ENCODE measurements at places on chromosomes 13 and 19.

DNA sequence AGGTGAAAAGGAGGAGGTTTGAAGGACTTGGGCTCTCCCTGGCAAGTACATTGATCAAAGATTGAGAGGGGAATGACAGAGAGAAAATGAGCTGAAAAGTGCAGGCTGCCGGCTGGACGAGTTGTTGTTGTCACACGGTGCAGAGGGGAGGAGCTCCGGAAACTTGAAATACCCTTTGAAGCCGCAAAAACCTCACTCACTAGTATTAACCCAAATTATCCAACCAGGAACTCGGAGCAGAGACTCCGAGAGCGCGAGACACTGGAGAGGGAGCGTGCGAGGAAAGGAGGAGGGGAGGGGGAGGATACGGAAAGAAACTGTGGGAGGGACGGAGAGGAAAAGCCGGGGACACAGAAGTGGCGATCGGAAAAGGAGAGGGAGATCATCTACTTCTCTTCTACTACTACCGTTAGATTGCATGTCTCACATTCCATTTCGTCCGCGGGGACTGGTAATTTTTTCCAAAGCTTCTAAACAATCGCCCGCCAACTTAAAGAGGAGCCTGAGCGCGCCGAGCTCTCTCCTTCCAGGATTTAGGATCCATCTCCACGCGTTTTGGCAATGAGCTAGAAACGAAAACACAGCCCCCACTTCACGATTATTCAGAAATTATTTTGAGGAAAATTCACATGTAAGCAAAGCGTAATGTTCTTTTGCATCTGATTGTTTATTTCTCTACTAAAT, at the start of gene DACH1:
DACH1 (minus strand) TSS at position 74 of the 684 bp plus-strand sequence.
- DNase-seq: peak; percentile 23

GRCh38 chr19:9673912-9674662, 813 bp downstream of the ZNF562 start:
- no peak for DNase-seq

- peak; percentile 46 for DNase-seq
Measured at GRCh38 chr13:39052944-39053343, 14.7 kb downstream of the NHLRC3 start.

- DNase-seq: no peak
Measured at GRCh38 chr19:11063434-11063833, 25.8 kb upstream of the LDLR start.

DNA sequence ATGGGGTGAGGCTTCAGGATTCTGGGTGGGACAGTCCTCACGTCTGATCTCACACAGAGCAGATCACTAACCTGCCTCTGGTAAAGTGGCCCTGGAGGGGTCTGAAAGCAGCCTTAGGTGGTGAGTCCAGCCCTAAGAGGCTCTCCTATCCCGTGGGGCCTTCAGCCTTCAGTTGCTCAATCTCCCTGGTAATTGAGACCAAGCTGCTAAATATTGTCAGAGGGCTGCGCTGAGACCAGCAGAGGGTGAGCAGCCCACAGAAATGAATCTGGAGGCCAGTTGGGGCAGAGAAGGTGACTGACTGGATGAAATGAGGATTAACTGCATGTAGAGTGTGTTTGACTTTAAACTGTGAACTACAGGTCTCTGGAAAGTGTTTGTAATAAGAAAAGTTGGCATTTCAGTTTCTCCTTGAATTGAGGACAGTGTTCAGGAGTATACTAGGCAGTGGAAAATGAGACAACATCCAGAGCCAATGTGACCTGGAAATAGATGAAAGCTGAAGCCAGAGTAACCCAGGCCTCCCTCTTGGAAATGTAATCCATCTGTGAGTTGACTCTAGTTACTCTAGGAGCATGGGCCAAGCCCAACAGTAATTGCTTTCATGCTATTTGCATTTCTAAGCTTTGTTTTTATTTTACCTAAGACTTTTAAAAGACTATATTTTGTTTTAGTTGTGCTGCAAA, 14.3 kb upstream of the HSPH1 start:
- no peak for DNase-seq

DNA sequence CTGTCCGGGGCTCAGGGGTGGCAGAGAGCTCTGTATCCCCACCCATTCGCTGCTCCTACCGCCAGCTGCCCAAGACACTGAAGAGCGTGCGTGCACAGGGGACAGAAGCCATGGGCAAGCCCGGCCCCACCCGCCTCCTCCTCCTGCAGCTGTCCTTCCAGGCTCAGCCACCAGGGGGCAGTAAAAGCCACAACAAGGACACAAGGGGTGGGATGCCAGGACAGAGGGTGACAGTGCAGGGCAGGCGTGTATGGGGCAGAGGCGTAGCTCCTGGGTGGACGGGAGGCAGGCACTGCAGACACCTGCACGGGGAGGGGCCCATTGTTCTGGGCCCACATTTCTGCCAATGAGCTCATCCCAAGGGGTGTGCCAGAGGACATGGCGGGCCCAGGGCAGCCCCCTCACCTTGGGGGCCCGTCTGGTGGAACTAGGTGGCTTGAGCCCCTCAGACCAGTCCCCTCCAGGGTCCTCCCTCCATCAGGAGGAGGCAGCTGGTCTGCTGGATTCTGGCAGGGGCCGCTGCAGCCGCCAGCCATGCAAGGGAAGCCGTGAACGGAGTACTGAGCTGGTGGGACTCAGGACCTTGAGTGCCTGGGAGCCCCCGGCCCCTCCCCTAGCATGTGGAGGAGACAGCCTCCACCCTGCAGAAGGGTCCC, 61.2 kb downstream of the MLLT1 start:
- DNase-seq: peak; percentile 76

DNA sequence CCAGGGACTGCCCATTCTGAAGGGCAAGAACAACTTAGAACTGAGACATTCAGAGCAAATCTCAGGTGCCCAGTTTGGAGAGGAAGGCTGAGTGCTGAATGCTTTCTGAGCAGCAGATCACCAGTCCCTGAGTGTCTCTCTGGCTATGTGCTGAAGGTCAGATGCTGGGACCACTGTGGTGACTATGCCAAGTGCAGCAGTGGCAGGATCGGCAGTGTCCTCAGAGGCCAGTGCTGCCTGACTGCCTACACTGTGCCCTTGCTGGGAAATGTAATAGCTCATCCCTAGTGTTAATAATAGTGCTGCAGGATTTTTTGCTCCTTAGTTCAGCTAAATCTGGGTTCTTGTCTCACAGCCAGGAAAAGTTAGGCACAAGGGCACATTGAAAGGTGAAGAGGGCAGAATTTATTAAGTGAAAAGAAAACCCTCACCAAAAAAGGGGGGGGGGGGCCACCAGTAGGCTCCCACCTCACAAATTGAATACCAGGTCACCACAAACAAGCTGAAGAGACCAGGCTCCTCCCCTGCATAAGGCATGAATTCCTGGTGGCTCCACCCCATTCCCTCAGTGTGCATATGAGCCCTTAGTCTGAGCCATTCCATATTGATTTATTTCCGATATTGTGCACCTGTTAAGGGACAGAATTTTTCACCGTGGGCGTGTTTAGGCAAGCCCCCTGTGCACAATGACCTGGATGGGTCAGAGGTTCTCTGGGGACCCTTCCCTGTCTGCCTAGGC, 18.5 kb downstream of the RFXAP start:
- no peak for DNase-seq

GRCh38 chr19:41699968-41700323, 8.5 kb upstream of the CEACAM5 start:
- DNase-seq: no peak

DNA sequence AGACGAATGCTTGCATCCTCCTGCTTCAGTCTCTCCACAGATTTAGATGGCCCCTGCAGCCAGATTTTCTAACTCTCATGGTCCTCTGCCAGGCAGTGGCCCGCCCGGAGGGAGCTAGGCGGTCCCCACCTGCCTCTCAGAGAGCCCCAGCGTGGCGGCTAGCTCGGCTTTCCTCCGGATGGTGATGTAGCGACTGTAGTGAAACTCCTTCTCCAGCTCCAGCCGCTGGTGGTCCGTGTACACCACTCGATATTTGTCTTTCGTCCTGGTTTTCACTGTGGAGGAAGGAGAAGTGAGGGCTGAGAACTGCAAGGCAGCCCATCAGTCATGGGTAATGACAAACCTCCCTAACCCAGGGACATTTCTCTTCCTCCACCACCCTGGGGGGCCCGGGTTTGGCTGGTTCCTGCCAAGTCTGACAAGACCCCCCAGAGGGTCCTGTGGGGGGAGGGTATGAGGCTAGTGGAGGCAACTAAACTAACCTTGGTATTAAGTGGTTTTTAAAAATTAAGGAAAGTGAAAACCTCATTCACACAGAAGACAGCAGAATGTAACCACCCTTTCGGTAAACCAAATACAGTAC, 4.3 kb downstream of the CDX2 start:
- DNase-seq: no peak

GRCh38 chr19:44777715-44778347, at the start of gene CBLC:
CBLC (plus strand) TSS chr19:44777890; CDS start chr19:44777932, 42 bp downstream.
- DNase-seq: no peak

DNA sequence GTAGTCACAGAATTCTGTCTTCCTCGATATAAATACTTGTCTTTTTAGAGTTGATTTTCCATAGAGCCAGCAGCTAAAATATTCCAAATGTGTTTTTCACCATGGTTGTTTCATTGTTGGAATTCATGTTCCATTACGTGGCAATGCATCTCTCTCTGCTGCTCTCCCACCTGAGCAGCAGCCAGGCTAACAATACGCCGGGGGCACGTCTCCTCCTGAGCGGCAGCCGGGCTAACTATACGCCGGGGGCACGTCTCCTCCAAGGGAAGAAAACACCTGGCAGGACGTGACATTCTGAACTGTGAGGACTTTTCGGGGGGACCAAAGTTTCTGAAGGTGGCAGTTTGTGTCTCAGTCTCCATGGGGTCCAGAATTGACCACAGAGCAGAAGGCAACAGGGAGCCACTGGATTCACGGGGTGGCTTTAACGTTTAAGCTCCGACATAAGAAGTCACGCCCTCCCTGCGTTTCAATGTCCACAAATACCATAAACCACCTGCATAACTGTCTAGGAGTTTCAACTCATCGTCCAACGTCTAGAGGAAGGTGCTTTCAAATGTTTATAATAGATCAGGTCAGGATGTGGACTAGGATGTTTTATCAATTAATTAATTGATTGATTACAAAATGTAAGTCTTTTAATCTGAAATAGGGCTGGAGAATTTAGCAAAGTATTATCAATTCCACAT, 15.1 kb downstream of the PLPP2 start:
- DNase-seq: no peak

DNA sequence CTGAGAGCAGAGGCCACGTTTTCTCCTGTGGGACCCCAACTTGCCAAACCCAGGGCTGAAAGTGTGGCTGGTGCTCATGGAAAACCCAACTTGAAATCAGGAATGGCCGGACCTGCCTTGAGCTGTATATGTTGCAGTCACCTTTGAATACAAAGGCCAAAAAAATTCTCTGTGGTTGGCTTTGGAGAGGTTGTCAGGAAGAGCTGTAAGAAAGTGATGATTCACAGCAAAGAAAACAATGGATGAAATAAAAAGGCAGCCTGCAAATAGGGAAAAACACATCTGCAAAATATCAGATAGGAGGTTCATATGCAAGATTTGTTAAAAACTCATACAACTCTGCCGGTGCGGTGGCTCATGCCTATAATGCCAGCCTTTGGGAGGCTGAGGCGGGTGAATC, 715.8 kb downstream of the UQCRFS1 start:
- no peak for DNase-seq

DNA sequence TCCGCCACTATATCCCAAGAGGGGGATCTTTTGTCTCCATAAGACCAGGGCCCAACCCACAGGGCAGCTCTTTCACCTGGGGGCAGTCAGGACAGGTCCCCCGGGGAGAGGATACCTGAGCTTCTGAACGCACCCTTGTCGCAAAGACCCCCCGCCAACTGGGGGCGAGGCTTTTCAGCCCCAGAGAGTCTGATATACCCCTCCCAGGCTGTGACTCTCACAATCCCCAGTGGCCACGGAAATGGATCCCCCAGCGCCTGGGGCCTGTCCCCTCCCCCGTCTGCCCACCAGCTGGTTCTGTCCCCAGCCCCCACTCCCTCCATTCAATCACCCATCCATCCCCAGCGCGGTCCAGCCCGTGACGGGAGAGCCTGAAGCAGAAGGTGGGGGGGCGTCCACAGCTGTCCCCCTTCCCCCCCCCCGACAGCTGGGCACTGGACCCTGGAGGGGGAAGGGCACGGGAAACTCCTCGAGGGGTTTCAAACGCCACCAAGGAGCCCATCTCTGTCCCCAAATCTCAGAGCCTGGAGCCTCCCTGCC, 823 bp downstream of the DOCK6 start:
- DNase-seq: no peak

GRCh38 chr13:75417012-75417384, 65.0 kb downstream of the TBC1D4 start:
- no peak for DNase-seq

- DNase-seq: no peak
Measured at GRCh38 chr13:39559847-39560246, 43.1 kb downstream of the LHFPL6 start.

GRCh38 chr19:829129-829758, 1.6 kb downstream of the AZU1 start:
- DNase-seq: no peak

- no peak for DNase-seq
Measured at GRCh38 chr19:33639035-33639681, 17.4 kb downstream of the CHST8 start.

GRCh38 chr19:21022996-21023395, 2.5 kb downstream of the ZNF430 start:
- peak; percentile 38 for DNase-seq

DNA sequence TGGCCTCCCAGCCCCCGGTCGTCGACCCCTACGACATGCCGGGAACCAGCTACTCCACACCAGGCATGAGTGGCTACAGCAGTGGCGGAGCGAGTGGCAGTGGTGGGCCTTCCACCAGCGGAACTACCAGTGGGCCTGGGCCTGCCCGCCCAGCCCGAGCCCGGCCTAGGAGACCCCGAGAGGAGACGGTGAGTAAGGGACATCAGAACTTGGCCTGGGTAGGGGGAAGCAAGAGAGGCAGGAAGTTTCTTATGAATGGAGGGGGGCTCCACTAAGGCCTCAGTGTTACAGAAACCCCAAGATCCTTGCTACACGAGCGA, 2.9 kb downstream of the FOSB start:
- DNase-seq: no peak

GRCh38 chr13:32135056-32135390, 103.4 kb downstream of the FRY start:
- no peak for DNase-seq

DNA sequence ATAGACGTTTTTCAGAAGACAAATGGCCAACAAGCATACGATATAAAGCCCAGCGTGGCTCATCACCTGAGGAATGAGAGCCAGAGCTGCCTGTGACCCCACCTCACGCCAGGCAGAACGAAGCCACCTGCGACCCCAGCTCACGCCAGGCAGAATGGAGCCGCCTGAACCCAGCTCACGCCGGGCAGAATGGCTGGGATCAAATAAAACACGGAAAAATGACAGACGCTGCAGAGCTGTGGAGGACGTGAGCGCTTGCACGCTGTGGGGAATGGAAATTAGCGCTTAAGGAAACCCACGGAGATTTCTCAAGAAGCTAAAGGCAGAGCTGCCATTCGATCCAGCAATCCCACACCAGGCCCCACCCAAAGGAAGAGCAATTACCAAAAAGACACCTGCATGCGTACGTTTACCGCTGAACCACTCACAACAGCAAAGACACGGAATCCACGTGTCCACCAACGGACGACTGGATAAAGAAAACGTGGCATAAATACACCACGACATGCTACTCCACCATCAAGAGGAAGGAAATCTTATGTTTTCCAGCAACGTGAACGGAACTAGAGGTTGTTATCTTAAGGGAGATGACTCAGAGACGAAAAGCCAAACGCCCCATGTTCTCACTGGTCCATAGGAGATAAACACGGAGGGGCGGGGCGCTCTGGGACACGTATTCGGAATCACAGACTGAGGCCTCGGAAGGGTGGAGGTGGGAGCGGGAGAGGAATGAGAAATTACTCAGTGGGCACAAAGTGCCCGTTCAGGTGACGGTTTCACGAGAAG, 30.7 kb upstream of the C13orf46 start:
- DNase-seq: no peak
